ENCODE measurements at places on chromosomes 16 and 17. TPM values are rescaled to one million over a fixed set of nuclear protein-coding genes. Genes with fewer than 3 reads are reported as not detected.

GRCh38 chr16:29644973-29645693 is 17.9 kb upstream of the SPN start:
- no peak for DNase-seq

ITGAE gene
- 22.0 TPM for total RNA-seq

DNA sequence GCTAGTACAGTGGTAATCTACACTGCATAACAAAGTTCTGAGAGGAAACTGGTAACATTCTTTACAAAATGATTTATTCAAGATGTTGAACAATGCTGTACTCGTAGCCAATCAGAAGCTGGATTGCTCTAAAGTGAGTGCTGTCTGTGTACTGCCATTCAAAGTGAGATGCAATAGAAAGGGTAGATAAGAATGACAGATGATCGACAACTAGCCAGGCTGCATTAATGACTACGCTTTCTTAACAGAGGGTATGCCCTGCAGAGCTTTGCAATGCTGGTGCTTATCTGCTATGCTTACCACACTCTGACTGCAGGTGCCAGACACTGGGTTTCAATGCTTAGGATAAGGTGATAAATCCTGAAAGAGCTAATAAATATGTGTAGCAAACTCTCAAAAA is 46.1 kb upstream of the SLC25A19 start:
- no peak for DNase-seq

DNA sequence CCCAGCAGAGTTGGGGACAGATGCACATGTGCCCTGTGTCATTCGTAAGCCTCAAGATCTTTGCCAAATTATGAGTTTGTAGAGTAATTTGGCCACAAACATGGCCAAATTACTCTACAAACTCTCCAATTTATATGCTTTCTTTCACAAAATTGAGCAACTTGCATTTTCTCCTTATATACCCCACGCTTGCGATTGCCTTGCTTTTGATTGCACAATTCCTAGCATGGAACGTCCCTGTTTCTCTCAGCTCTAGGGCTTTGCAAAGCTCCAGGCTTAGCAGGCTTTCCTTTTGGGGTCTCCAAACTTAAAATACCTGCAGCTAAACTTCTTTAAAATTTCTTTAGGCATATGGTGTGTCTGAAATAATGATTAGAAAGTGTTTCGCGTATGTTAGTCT is 28.5 kb upstream of the MAF start:
- DNase-seq = no peak

- no peak for DNase-seq
These were observed 187.6 kb downstream of the MYO1D start for GRCh38 chr17:32689348-32689747.

TAOK2 gene
- 44.2 TPM for total RNA-seq

- DNase-seq = no peak
These were observed 8.8 kb downstream of the SREBF1 start for GRCh38 chr17:17827826-17828621.

DNA sequence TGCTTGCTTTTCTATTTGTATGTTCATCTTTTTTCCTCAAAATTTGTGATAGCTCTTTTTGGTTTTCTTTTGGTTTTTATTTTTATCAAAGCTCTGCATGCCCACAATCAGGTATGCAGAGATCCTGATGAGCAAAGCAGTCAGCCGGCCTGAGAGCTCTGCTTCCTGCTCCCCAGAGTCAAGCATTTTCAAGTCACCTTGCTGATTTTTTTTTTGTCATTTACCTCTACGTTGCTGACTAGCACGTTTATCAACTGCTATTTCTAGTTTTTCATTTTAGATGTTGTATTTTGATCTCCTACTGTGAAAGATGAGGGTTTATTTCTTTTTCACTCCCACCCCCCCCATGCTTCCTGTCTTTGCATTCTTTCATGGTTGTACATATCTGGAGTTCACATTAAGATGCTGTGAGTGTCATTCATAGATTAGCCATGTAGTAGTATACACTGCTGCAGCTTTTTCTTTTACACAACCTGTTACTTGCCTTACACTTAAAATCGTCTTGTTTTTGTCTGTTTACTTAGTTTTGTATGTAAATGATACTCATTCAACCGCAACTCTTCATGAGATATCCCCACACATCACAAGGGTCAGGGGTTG is 196.2 kb downstream of the LGALS9B start:
- no peak for DNase-seq

GRCh38 chr17:28946239-28946638 is 5.1 kb downstream of the PHF12 start:
- no peak for DNase-seq

DNA sequence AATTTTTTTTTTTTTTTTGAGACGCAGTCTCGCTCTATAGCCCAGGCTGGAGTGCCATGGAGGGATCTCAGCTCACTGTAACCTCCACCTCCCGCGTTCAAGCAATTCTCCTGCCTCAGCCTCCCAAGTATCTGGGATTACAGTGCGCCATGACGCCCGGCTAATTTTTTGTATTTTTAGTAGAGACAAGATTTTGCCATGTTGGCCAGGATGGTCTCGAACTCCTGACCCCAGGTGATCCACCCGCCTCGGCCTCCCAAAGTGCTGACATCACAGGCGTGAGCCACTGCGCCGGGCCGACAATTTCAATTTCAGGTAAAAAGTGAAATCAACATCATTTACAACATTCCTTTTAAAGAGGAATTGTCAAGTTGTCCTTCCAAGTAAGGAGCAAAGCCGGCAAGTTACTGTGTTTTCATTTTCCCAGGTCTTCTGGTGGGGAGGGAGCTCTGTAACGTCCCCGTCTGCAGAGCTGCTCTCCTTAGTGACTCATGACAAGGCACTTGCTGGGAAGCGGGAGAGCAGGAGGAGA is 873 bp downstream of the NPLOC4 start:
- DNase-seq = no peak

All from activated CD4-positive, alpha-beta memory T cell treated with anti-CD3 and anti-CD28 coated beads, Interleukin-2, amount 10 ng/mL, durations not matched to agents 7 days and 5 days (primary cell).